ENCODE measurements at places on chromosomes 13 and 19. TPM values are rescaled to one million over a fixed set of nuclear protein-coding genes. Genes with fewer than 3 reads are reported as not detected.

Gene ZNF616
- 6.1 TPM for total RNA-seq

Gene ZNF134
- 13.0 TPM for total RNA-seq

Gene FOXA3
- not detected for total RNA-seq

Gene ERFL
- total RNA-seq, result not detected
